Activated B cell treated with CpG ODN at 0.5 μM for 24 hours (primary cell): ENCODE measurements at places on chromosomes 7 and 10. TPM values are rescaled to one million over a fixed set of nuclear protein-coding genes. Genes with fewer than 3 reads are reported as not detected.

DNA sequence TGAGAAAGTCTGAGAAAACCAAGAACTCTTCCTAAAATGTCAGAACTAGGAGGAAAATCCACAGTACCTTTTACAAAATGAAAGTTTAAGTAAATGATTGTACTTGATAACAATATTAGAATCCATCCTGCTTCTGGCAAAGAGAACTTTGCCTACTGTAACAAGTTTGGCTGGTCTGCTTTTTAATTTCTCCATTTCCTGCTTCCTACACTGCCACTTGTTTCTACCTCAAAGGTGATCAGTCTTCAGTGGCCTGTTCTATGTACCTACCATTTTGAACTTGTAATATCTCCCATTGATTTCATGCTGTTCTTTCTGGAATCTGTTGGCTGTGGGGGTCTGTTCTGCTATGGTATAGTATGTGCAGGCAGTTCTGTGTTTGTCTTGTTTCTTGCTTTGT is 32.9 kb upstream of the CAPZA2 start:
- no peaks in the 10 kb centered on the region for H3K36me3 ChIP-seq
- no peak for DNase-seq
- H3K4me3 ChIP-seq: no peak overlapping the region
- H3K27ac ChIP-seq: no peak overlapping the region
- H3K4me1 ChIP-seq: peaks cover 3% of the 10 kb centered on the region

DNA sequence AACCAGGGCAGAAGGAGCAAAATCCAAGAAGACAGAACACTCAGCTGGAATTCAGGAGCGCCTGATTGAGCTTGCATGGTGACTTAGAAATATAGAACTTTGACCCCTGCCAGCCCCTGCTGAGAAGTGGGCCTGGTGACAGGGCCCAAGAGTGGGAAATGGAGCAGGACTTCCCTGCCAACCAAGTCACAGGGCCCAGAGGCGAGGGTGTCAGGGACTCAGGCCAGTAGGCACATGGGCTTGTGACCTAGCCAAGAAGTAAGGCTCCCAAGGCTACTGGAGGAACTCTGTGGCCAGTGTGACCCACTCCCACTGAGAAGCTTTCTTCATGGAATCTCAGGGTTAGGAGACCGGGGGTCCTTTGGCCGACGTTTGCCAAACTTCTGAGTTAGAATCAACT is 31.9 kb downstream of the LRRC20 start:
- no peak overlapping the region for H3K27ac ChIP-seq
- no peak overlapping the region for H3K4me3 ChIP-seq
- no peaks in the 10 kb centered on the region for H3K36me3 ChIP-seq

DNA sequence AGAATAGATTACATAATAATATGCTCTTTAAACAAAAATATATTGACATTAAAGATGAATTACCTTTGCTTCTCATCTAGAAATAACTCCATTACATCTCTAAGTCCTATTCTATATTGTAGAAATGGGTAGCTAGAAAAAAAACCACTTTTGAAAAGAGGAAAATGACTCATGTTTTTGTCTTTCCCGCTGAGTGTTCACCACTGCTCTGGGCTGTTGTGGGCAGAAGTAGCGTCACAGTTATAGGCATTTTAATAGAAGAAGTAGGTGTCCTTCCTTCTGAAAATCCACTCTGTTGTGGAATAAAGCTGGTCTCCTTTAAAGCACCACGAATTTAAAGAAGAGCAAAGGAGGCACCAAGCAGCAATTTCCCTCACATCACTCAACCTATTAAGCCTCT is 117.6 kb upstream of the NFE2L3 start:
- no peak overlapping the region for H3K27ac ChIP-seq
- H3K4me3 ChIP-seq: no peak overlapping the region
- H3K36me3 ChIP-seq: no peaks in the 10 kb centered on the region
- no peaks in the 10 kb centered on the region for H3K4me1 ChIP-seq

Gene UCN3
- total RNA-seq: not detected in 2 replicates

DNA sequence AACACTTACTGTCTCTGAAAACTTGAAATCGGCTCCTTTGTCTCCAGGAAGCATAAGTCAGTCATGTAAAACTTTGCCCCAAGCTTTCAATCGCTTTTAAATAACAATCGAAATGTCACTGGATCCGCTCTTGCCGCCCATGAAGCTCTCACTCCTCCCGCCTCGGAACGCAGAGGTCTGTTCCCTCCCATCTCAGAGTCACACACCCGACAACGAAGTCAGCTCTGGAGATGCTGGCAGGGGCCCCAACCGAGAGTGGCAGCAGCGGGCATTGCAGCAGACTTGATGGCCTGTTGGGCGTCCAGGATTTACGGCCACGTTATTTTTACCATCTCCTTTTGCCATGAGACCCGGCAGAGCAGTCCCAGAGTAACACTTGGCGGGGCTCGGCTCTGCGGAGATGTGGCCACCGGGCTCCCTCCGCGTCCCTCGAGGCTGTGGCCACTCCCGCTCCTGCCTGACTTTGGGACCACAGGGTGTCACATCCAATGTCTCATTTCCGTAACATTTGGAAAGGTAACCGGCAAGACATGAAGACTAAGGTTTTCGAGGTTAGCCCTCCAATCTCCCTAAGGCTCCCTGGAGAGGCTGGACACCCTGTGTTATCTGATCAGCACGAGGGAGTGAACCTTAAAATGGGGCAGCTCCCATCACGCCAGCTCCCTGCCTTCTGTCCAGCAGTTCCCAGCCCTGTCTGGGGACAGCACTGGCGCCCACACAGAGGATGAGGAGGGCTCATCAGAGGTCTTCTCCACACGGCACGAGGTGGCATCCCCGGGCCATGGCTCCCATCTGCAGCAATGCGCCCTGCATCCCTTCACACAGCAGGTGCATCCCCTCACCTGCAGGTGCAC is 62.8 kb upstream of the ADGRA1 start:
- H3K27ac ChIP-seq: no peak overlapping the region
- no peaks in the 10 kb centered on the region for H3K36me3 ChIP-seq
- no peak for DNase-seq
- H3K4me1 ChIP-seq: no peaks in the 10 kb centered on the region
- no peak overlapping the region for H3K4me3 ChIP-seq

GRCh38 chr10:26251925-26252324 is 35.4 kb downstream of the GAD2 start:
- peaks cover 16% of the 10 kb centered on the region for H3K27me3 ChIP-seq
- no peak overlapping the region for H3K27ac ChIP-seq
- H3K4me3 ChIP-seq: no peak overlapping the region
- no peaks in the 10 kb centered on the region for H3K36me3 ChIP-seq
- no peak for DNase-seq

DNA sequence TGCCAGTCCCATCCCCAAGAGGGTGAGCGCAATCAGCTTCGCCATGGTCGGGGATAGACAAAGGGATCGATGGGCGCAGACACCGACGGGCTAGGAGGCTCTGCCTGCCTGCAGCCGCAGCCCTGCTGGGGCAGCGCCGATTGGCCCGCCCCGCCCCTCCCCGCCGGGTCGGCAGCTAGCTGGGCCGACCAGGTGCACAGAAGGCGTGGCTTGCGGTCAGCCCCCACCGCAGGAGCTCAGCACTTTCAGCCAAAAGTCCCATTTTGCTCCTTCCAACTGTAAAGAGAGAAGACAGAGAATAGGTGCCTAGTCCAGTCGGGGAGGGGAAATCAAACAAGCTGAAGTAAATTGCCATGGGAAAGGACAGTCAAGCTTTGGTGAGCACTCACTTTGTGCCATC is at the start of gene PON1:
TSS of gene PON1 (minus strand) at position 102 of the 400 bp plus-strand sequence. CDS start at position 45, 57 bp downstream.
- DNase-seq: no peak
- H3K4me1 ChIP-seq: peaks cover 4% of the 10 kb centered on the region
- no peaks in the 10 kb centered on the region for H3K36me3 ChIP-seq
- H3K4me3 ChIP-seq: no peak within 1 kb of the TSS

DNA sequence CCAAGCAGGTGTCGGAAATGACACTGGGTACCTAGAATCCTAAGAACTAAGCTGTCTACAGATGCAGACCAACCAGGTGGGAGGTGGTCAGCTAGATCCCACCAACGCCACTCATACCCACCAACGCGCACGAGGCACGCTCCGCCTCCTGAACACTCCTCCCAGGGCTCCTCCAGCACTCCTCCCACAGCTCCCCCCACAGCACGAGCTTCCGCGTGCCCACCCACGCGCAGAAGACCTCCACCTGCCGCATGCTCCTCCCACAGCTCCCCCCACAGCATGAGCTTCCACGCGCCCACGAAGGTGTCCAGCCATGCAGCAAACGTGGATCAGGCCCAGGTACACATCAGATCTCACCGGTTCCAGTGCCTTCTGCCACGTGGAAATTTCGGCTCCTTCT is 196.0 kb downstream of the MAD1L1 start:
- H3K27ac ChIP-seq: no peak overlapping the region
- H3K36me3 ChIP-seq: peaks cover under 1% of the 10 kb centered on the region
- H3K4me3 ChIP-seq: no peak overlapping the region
- no peaks in the 10 kb centered on the region for H3K27me3 ChIP-seq
- DNase-seq: no peak

GRCh38 chr10:95783741-95784140 is 27.8 kb downstream of the ENTPD1 start:
- peaks cover 95% of the 10 kb centered on the region for H3K4me1 ChIP-seq
- DNase-seq: no peak
- H3K36me3 ChIP-seq: peaks cover 25% of the 10 kb centered on the region
- H3K4me3 ChIP-seq: peak overlapping the region; percentile 53
- H3K27me3 ChIP-seq: no peaks in the 10 kb centered on the region
- H3K27ac ChIP-seq: peak overlapping the region; percentile 99

DNA sequence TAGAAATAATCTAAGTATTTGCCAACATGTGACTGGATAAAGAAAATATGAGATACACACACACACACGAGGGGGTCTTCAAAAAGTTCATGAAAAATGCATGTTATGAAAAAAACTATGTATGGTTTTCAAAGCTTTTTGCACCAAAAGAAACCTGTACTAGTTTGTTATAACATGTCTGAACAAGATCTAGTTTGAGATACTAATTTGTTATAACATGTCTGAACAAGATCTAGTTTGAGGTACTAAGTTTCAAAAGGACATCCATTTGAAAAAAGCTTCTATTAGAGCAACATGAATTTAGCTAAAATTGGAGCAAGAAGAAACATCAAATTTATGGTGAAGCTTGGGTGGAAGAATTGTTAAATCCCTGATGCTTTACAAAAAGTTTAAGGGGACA is 19.8 kb upstream of the ADRA2A start:
- H3K27ac ChIP-seq: no peak overlapping the region
- no peaks in the 10 kb centered on the region for H3K4me1 ChIP-seq
- peaks cover 30% of the 10 kb centered on the region for H3K27me3 ChIP-seq
- H3K4me3 ChIP-seq: no peak overlapping the region
- no peak for DNase-seq

Gene BAIAP2L1
- 8.1 and 10.4 TPM in 2 replicates for total RNA-seq

- DNase-seq: no peak
- H3K27ac ChIP-seq: peak overlapping the region; percentile 16
- peaks cover 41% of the 10 kb centered on the region for H3K36me3 ChIP-seq
- no peak overlapping the region for H3K4me3 ChIP-seq
- H3K4me1 ChIP-seq: peaks cover 19% of the 10 kb centered on the region
Observed at GRCh38 chr10:101859530-101859929, 15.9 kb upstream of the KCNIP2 start.

- no peak overlapping the region for H3K27ac ChIP-seq
- no peak overlapping the region for H3K4me3 ChIP-seq
Observed at GRCh38 chr7:31082447-31082846, 30.3 kb downstream of the ADCYAP1R1 start.

Gene RBAK
- 16.3 and 20.2 TPM in 2 replicates for total RNA-seq

DNA sequence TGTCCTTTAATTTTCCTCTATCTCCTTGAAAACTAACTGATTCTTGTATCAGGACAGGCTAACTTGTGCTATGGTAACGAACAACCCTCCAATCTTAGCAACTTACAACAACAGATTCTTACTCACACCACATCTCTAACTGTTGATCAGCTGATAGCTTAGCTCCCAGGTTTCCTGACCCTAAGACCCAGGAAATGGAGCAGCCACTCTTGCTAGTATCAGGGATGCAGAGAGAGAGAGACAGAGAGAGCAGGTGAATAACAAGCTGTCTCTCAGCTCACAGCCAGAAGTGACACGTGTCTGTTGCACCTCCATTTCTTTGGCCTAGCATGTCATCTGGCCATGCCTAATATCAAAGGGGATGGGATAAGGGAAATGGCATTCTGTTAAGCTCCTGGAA is 1289.0 kb upstream of the AUTS2 start:
- H3K27me3 ChIP-seq: no peaks in the 10 kb centered on the region
- H3K4me1 ChIP-seq: no peaks in the 10 kb centered on the region
- no peak overlapping the region for H3K4me3 ChIP-seq
- no peak overlapping the region for H3K27ac ChIP-seq
- no peaks in the 10 kb centered on the region for H3K36me3 ChIP-seq
